ENCODE measurements at places on chromosomes 12 and 14. TPM values are rescaled to one million over a fixed set of nuclear protein-coding genes. Genes with fewer than 3 reads are reported as not detected.

Gene AP5M1
- total RNA-seq, result 20.2 TPM

Gene PKP2
- total RNA-seq, result 21.4 TPM

Gene SRP54
- 41.0 TPM for total RNA-seq

Gene AGAP2
- 0.83 TPM for total RNA-seq

Gene PAX9
- not detected for total RNA-seq

Gene MYF5
- not detected for total RNA-seq

Gene XRCC3
- 1.2 TPM for total RNA-seq

DNA sequence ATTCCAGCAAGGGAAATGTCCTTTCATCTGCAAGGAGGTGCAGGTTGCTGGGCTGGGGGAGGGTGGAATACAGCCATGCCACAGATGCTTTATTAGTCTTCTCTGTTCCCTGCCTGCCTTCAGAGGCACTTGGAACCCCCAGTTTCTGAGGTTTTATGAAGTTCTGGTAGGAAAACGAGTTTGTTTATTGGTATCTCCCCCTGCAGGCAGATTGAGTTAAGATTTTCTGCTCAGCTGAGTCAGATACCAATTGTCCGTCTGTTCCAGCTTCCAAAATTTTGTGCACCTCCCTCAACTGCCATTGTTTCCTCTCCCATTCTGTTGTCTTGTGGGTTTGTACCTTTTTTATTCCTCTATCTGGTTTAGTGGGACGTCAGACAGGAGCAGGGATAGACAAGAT, 155.6 kb downstream of the ETV6 start:
- DNase-seq, result no peak

- no peak for DNase-seq
Observed at GRCh38 chr14:80519002-80519401, 307.7 kb upstream of the DIO2 start.

DNA sequence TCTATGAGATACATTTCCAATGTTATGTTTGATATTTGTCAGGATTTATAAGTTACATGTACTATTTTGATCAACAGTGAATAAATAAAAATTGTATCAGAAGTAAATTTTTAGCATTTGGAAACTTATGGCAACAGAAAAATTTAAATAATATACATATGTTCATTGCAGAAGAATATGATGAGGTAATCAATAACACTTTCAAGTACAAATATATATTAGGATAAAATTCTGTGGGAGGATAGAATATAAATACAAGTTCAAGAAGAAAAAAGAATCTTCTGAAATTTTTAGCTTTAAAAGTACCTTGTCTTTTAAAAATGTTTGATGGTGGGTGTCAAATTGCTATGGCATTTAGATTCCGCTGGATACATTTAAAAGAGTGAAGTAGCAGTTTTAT, 102.8 kb upstream of the MUCL1 start:
- no peak for DNase-seq

GRCh38 chr14:102622262-102622885, 29.9 kb downstream of the RCOR1 start:
- DNase-seq, result no peak

DNA sequence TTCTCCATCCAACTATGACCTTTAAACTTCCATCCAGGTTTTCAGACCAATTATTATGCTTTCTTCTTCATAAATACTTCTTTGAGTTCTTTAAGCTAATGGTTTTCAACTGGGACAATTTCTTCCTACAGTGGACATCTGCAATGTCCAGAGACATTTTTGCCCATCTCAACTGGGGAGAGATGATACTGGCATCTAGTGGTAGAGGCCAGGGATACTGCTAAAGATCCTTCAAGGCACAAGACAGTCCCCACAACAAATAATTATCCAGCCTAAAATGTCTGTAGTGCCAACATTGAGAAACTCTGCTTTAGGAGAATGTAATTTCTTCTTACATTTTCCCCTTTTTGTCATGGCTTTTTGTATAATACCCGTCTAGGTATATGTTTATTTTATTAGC, 10.6 kb downstream of the TRHDE start:
- DNase-seq, result no peak

- no peak for DNase-seq
Observed at GRCh38 chr12:114063435-114063834, 97.3 kb upstream of the RBM19 start.

DNA sequence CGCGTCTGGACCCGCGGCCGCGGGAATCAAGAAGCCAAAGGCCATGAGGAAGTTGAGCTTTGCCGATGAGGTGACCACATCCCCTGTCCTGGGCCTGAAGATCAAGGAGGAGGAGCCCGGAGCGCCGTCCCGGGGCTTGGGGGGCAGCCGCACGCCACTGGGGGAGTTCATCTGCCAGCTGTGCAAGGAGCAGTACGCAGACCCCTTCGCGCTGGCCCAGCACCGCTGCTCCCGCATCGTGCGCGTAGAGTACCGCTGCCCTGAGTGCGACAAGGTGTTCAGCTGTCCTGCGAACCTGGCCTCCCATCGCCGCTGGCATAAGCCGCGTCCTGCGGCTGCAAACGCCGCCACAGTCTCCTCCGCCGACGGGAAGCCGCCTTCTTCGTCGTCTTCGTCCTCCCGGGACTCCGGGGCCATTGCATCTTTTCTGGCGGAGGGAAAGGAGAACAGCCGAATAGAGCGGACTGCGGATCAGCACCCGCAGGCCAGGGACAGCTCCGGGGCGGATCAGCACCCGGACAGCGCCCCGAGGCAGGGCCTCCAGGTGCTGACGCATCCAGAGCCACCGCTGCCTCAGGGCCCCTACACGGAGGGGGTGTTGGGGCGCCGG, 1.0 kb downstream of the INSM2 start:
- peak; percentile 64 for DNase-seq

GRCh38 chr12:20127413-20127812, 240.9 kb upstream of the PDE3A start:
- DNase-seq, result no peak

DNA sequence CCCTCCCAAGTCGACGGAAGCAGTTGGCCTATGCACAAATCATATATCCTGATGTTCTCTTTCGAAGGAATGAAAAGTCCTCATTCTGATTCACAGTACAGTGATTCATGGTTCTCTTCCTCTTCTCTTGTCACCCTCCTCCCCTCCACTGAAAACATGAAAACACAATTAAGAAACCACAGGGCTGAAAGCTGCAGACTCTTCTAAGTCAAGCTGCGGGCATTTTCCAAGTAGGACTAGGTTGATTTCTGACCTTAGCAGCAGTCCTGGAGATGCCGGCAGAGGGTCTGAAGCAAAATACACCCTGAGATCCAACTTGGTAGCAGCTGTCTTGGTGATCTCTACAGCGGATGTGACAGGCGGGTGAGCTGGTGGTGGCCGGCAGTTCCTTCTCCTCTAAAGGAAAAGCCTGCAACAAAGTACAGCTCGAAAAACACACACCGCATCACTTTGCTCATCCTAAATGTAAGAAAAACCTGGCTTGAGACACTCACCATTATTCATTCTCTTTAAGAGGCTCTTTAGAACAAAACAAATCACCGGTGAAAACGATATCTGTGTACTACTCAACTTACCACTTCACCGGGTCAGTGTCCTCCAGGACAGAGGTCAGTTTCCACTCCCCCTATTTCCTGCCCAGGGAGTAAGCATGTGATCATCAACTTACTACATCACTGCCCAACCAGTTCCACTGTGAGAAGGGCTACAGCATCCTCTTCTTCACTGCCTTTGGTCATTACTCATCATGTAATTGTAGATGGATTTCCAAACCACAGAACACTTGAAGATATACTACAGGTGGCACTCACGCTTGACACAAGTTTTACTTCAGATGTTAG, 6.0 kb downstream of the TMCC3 start:
- peak; percentile 65 for DNase-seq

GRCh38 chr14:101858791-101859537, 97.5 kb downstream of the PPP2R5C start:
- peak; percentile 11 for DNase-seq

DNA sequence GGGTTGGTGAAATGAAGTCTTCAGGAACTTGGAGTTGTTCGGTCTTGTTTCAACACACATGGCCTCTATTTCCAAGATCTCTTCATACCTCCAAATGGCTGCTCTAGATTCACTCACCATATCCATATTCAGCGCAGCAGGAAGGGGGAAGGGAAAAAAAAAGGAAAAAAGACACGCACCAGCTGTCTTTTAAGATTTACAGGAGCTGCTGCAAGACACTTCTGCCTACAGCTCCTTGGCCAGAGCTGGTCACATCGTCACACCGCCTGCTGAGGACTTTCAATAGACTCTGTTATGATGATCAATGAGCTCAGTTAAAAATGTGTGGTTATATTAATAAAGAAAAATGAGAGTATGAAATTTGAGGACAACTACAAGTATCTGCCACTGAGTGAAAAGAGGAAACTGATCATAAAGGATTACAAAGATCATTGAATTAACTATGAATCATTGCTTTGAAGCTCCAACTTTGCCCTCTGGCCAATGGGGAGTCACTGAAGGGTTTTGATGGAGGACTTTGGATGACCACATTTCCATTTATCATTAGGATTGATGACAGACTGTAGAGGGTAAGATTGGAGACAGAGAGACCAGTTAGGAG, 182.1 kb upstream of the HMGA2 start:
- DNase-seq, result no peak

DNA sequence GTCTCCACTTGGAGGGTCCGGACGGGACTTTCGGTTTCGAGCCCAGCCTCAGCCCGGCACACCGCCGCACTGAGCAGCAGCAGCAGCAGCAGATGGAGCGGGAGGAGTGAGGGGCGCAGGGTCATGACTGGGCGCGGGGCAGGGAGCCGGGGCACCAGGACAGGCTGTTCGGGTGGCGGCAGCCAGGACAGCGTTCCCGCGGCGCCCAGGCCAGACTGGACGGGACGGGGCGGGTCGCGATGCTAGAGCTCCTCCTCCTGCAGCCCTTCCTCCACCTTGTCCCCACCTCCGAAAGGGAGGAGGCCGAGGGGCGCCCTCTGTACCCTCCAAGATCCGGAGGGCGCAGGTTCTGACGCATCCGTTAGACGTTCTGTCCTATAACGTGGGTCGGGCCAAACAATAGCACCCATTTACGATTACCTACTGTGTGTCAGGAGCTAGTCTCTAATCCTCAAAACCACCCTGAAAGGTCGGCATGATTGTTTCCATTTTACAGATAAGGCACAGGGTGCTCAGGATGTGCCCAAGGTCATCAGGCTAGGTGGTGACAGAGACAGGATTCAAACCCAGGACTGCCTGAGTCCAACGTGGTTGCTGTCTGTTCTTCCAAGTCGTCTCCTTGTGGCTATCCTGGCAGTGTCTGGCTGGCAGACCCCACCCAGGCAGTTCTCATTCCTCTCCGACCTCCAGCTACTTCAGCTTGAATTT, at the start of gene FKBP11:
FKBP11 (minus strand) TSS at position 189 of the 708 bp plus-strand sequence; CDS start at position 125, 64 bp downstream.
- peak; percentile 72 for DNase-seq

DNA sequence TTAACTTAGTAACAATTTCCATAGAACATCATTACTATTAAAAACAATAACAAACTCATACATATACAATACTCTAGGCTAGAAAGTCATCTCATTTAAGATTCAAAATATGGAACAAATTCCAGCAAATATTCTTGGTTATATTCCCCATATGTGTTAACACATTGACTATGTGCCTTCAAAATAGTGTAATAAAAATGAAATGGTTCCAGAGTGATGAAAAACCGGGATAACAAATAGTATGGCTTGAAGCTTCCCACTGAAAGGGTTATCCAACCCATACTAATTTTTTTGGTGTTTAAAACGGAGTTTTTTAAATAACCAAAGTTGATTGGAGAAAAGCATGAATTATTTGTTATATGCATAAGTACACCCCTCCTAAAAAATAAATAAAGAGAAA, 5.3 kb downstream of the LRIG3 start:
- no peak for DNase-seq

DNA sequence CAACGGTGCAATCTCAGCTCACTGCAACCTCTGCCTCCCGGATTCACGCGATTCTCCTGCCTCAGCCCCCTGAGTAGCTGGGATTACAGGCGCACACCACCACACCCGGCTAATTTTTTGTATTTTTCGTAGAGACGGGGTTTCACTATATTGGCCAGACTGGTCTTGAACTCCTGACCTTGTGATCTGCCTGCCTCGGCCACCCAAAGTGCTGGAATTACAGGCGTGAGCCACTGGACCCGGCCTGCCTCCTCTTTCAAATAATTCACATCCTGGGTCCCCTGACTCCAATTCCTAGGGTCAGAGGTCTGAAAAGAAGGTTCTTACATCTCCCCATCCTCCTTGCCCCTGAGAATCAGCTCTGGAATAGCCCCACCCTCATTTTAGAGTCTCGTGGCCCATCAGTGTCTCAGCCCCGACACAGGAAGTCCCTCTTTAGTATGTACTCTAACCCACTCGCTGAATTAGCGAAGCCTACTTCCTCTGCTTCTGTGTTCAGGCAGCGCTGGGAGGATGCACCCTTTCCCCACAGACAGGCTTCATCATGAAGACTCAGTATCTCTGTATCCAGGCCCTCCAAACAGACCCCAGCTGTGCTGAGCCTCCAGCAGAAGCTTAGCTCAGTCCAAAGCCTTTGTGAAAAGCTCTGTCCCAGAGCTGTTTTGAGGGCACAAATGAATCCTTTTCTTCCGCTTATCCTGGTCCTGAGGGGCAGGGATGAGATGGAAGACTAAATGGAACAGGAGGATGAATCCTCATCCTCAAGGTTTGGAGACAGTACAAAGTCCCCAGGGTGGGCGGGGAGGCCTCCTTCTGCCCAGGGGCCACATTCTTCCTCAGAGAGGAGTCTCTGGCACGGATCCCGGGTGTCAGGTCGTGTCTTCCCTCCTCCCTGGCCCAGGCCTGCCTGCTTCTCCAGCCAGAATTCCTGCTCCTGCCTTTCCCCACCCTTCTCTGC, 3.5 kb downstream of the LPAR5 start:
- DNase-seq, result no peak

DNA sequence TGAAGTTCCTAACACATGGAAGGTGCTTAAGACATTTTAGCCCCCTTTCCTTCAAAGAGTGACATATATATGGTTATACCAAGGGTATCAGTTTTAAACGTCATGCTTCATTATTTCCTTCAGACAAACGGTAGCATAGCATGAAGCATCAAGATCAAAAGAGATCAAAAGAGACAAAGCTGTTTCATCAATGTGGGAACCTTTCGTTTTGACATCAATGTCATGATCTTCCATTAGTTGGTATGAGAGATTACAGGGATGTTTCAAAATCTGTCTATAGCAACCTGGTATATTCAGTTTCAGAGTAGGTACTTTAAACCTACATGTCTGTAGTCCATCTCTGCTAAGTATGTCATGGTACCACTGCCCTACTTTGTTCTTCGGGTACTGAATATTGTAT, 28.3 kb downstream of the PUS7L start:
- no peak for DNase-seq

DNA sequence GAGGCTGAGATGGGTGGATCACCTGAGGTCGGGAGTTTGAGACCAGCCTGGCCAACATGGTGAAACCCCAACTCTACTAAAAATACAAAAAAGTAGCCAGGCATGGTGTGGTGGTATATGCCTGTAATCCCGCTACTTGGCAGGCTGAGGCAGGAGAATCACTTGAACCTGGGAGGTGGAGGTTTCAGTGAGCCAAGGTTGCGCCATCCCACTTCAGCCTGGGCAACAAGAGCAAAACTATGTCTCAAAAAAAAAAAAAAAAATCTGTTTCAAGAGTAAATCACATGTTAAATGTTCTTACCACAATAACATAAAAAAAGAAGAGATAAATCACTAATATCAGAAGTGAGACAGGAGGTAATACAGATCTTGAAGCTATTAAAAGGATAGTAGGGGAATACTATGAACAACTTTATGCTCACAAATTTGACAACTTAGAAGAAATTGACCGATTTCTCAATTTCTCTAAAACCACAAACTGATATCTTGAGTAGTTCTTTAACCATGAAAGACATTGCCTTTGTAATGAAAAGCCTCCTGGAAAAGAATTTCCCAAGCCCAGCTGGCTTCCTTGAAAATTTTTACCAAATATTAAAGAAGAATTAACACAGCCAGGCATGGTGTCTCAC, 37.7 kb downstream of the TAOK3 start:
- no peak for DNase-seq

- DNase-seq, result no peak
Observed at GRCh38 chr12:2691345-2692071, 103.3 kb upstream of the FKBP4 start.
